Nucleus accumbens (tissue), 56 donors: ENCODE measurements at places on chromosomes 4 and X.

DNA sequence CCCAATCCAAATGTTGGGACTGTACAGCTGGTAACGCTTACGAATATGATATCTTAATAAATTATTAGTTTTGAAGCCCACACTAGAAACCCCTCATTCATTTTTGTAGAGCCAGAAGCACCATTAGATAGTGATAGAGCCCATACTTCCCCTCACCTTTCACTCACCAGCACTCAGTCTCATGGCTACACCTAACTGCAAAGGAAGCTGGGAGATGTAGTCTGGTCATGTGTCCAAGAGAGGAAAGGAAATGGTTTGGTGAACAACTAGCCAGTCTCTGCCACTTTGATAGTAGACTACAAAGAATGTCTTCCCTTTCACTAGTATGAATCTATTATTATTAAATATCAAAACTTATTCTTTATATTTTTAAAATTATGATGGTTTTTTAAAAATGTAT, 77.1 kb upstream of the EGFL6 start:
- DNase-seq = no peak

GRCh38 chrX:41051288-41051687, 34.0 kb upstream of the USP9X start:
- DNase-seq = no peak

DNA sequence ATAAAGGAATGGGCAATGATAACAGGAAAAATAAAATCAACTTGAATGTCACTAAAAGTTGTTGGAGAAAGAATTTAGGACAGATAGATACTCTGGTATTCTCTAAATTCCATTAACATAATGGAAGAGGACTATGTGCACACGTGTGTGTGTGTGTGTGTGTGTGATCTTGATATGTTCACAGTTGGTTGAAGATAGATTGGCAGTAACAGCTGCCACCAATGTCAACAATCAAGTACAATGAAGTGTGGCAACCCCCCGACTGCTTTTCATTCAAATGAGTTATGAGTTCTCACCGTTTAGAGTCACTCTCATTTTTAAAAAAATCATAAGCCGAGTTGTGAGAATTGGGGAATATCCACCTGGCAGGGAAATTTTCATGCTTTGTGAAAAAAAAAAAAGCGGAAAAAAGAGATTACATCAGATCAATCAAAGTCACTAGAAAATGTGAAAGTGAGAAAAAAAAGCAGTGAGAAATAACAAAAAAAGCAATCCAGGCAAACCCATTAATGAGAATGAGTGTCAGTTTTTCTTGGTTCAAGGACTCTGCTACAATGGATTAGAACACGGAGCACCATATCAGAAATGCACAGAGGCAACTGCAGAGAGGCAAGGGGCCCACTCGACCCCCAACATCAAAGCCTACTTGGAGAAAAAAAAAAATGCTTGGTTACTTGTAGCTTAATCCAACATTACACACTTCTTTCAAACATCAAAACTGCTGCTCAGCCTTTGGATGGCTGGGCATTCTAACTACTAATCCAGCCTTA, 414.9 kb upstream of the PITX2 start:
- no peak for DNase-seq

DNA sequence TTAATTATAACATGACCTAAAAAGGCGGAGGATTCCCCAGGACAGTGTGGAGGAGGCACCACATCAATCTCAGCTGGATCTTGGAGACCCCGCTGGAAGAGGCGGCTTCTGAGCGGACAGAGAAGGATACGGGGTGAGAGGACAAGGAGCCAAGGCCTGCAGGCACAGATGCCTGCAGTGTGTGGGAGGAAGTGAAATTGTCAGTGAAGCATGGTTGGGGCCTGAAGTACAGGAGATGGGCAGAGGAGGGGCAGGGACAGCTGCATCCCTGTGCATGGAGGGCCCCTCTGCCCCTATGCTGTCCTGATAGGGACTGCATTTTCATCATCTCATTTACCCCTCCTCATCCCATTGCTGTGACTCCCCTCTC, 1.7 kb upstream of the SLC2A9 start:
- no peak for DNase-seq

DNA sequence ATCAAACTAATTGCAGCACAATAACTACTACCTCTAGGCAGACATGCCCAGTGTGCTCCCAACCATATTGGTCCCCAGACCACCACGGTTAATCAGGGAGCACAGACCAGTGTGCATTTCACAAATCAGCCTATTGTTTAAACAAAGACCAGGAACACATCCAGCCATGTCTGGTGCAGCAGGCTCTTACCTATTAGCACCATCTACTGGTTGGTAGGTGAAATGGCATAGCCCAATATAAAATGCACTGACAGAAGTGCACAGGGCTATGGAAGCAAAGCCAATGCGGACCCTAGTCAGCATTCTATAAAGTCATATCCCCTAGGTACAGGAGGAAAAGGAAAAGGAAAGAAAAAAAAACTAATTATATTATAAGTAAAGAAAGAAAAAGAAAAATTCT, 15.5 kb upstream of the CYLC1 start:
- peak; percentile 0 for DNase-seq
